H9 (cell line): ENCODE measurements at places on chromosomes 13 and 19. TPM values are rescaled to one million over a fixed set of nuclear protein-coding genes. Genes with fewer than 3 reads are reported as not detected.
A peak's percentile ranks its signal among the peaks of the same experiment; 100 is the strongest.

- peak; percentile 100 for DNase-seq
These were observed 14.3 kb downstream of the IER2 start for GRCh38 chr19:13164343-13165161.

GRCh38 chr13:89660752-89661151 lies 1686.7 kb upstream of the MIR17HG start:
- DNase-seq: no peak

The KLF2 gene
- 0.24 and 0.33 TPM in 2 replicates for total RNA-seq

GRCh38 chr13:30148171-30148754 lies 159.1 kb downstream of the KATNAL1 start:
- DNase-seq: no peak

DNA sequence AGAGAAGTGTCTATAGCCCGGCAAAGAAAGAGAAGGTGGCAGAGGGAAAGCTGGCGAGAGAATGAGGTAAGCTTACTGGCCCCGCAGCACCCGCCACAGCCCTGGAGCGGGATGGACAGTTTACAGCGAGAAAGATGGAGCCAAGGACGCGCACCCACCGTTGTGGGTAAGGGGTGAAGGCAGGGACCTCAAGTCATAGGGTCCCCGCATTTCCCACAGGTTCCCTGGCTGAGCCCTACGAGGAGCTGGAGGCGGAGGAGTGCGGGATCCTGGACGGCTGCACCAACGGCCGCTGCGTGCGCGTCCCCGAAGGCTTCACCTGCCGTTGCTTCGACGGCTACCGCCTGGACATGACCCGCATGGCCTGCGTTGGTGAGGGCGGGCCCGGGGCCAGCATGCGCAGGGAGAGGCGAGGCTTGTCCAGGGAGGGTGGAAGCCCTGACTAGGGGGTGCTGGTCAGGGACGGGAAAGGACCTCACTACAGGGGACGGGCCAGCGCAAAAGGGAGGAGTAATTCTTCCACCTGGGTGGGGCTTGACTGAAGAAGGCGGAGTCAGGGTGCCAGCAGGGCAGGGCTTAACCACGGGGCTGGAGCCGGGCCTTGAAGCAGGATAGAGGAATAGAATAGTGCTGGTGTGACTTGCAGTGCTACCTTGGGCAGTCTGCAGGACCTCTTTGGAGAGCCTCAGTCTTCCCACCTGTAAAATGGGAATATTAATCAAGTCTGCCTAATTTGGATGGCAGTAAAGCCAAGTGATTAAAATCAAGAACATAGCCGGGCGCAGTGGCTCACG lies 26.5 kb downstream of the LTBP4 start:
- peak; percentile 64 for DNase-seq

DNA sequence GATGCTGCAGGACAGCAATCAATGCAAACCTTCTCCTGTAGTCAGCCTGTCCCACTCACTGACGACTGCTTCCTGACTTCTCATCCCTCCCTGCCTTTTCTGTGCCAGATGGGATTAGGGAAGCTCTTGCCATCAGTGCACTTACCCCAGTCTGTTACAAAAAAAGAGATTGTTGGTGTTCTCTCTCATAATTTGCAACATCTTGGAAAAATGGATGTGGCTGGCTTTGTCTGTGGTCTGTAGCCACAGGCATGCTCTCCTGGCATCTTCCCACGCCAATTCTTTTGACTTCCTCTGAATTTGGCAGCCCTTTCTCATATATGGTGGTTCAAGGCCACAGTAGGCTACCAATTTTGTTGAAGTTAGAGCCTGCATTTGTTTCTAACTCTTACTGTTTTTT lies 11.6 kb upstream of the HTR2A start:
- no peak for DNase-seq

DNA sequence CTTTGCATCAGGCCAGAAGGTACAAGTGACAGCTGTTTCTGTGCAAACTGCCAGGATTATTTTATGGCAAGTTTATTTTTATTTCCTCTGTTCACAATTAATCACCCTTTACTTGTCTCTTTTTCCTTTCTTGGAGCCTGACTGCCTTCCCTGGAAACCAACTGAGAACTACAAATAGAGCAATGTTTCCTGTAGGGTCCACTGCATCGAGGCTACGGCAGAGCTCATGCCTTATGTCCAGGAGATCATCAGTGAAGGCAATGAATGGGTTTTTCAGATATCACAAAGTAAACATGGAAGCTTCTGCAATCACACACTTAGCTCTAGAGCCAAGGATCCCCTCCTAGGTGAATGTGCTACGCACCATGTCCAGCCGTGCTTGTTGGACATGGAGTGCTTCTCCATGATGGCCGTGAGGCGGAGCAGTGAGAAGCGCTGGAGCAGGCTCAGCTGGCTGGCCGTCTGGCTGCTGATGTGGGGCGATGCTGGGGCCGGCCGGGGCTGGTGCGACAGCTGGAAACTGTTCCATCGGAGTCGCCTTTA lies 110.9 kb downstream of the KL start:
- DNase-seq: no peak

The UTP14C gene
- total RNA-seq: 19.8 and 21.4 TPM in 2 replicates

The KANK2 gene
- total RNA-seq: 42.0 and 44.0 TPM in 2 replicates

The HSD17B14 gene
- total RNA-seq: 11.2 and 11.6 TPM in 2 replicates

- no peak for DNase-seq
These were observed 278.1 kb downstream of the DNAJC15 start for GRCh38 chr13:43301346-43301969.
